Left renal pelvis (tissue), 4 donors: ENCODE measurements at places on chromosomes 16 and 17.

GRCh38 chr17:21186399-21187187 lies 27.4 kb downstream of the TMEM11 start:
- DNase-seq = no peak

- DNase-seq = no peak
Observed at GRCh38 chr16:88200896-88201185, 181.9 kb upstream of the ZNF469 start.

GRCh38 chr17:43849116-43849515 lies 2.1 kb downstream of the CD300LG start:
- DNase-seq = no peak

DNA sequence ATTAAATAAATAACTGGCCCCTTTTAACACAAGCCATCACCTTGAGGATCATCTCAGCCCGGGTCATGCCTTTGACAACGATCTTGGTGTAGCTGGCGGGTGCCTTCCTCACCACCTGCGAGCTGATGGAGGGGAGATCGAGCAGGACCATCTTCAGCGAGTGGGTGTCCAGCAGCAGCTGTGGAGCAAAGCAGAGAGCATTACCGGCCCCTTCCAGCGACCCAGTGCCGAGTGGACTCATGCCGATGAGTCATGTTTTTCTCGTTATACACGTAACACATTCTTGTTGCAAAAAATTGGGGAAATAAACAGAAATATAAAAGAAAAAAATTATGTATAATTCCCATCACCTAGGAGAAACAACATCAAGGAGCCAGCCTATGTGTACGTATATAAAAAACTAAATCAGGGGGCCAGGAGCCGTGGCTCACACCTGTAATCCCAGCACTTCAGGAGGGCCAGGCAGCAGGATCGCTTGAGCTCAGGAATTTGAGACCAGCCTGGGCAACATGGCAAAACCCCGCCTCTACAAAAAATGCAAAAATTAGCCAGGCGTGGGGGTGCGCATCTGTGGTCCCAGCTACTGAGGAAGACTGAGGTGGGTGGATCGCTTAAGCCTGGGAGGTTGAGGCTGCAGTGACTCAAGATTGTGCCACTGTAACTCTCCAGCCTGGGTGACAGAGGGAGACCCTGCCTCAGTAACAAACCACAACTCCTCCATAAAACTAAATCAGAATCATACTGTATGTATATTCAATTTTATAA lies 169.1 kb upstream of the RPH3AL start:
- DNase-seq = no peak

DNA sequence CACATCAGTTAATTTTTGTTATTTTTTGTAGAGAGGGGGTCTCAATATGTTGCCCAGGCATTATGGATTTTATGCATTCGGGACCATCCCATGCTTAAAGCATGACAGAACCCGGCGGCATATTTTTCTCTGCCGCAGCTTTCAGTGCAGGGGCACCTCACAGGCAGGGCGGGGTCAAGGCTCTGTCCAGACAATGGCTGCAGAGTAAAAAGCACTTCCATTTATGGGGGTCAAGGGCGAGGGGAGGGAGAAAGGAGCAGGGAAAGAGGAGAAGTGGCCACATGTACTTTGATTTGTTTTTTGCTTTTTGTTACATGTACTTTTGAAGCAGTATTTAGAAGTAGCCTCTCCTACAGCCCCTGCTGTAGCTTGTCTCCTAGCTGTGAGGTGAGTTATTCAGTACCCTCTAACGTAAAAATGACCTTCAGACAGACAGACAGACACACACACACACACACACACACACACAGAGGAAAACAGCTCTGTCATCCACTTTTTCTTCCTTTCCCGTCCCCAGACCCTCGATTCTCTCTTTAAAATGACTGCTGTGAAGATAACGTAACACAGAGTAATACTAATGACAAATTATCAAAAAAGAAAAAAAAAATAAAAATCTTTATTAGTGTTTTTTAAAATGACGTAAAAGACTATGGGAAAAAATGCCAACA lies 856 bp upstream of the SCPEP1 start:
- DNase-seq = no peak

- no peak for DNase-seq
Observed at GRCh38 chr17:81291662-81292061, 3.4 kb downstream of the SLC38A10 start.

DNA sequence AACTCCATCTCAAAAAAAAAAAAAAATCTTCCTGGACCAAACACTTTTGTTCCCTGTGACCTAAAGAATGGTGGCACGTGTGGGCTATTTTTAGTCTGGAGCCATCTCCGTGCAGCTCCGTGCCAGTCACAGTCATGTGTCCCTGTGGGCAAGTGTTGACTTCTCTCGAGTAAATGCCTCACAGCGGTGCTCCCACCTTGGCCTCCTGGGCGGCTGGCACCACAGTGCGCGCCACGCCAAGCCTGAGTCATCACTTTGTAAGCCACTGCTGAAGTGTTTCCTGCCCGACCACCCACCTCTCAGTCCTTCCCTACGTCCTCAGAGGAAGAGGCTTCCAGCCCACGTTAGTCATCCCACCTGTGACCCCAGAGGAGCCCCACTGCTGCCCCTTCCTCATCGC lies 10.9 kb upstream of the HEXD start:
- no peak for DNase-seq

GRCh38 chr17:70945386-70945785 lies 776.1 kb downstream of the KCNJ2 start:
- DNase-seq = no peak

- no peak for DNase-seq
Observed at GRCh38 chr16:81556715-81557284, 112.2 kb downstream of the CMIP start.

DNA sequence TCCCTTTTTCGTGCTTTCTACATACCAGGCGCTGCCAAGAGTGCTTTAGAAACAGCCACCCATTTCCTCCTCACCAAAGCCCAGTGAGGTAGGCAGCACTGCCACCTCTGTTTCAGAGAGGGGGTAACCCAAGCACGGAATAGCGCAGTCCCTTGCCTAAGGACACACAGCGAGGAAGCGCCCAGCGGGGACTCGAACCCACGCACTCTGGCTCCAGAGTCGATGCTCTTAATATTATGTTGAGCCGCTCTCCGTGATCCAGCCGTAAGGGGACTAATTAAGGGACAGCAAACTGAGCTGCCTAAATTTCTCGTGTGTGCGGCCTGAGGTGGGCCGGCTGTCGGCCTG lies 497 bp downstream of the CES1 start:
- no peak for DNase-seq

GRCh38 chr16:89981414-89981813 lies 32.9 kb downstream of the DEF8 start:
- DNase-seq = no peak

DNA sequence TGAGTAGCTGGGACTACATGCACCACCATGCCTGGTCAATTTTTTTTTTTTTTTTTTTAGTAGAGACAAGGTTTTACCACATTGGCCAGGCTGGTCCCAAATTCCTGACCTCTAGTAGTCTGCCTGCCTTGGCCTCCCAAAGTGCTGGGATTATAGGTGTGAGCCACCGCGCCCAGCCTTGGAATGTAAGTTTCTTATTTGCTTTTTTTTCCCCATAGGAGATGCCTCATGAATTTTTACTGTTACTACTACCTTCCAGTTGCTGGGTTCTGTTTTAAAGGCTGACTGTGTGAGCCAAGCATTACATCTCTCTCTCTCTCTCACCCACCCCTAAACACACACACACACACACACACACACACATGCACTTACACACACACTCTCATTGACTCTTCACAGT lies 112.6 kb downstream of the RGS9 start:
- no peak for DNase-seq

GRCh38 chr16:24980077-24980793 lies 34.9 kb downstream of the ARHGAP17 start:
- no peak for DNase-seq

GRCh38 chr17:38706505-38707216 lies 1.6 kb downstream of the MLLT6 start:
- no peak for DNase-seq

DNA sequence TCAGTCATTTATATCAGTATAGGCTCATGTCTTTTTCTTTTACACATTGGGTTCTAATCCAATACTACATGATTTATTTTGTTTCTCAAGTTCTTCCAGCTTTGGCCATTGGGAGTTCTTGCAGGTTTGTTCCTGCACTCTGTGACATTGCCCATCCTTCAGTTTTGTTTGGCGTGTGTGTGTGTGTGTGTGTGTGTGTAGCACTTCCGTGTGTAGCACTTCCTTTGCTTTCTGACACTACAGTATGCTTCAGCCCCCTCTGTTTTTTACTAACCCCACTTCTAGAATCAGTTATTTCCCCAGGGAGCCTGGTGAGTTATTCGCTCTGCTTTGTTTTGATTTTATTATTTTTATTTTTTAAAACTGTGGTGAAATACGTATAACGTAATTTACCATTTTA lies 75.6 kb upstream of the LGALS9 start:
- DNase-seq = no peak

DNA sequence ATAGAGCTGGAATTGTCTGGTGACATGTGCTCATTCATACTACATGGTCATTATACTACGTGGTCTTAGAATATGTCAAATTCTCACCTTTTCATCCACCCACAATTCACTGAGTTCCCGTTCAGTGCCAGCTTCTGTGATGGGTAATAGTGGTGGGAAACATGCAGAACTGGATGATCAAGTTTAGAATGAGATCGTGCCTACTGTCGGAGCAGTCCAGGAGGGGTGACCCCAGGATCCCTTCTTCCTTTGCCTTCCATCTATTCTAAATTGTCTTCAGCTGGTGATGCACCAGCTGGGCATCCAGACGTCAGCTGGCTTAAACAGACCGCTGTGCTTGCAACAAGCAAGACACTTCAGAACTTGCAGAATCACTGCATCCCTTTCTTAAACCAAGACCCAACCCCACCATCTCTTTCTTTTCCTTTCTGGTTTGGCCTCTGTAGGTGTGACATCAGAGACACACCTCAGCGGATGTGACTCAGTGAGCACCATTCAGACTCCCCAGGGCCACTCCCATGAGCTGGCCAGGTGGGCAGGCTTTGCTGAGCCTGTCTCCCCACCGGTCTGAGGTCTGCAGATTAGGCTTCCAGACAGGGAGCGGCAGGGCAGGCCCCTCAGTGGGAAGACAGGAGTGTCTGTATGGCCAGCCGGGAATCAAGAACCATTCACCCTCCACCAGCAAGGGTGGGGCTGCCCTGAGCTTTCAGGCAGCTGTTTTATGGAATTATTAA lies 18.1 kb downstream of the C17orf100 start:
- DNase-seq = no peak
